Upper lobe of left lung (tissue), 6 donors: ENCODE measurements at places on chromosomes 7 and 10. TPM values are rescaled to one million over a fixed set of nuclear protein-coding genes. Genes with fewer than 3 reads are reported as not detected.

PTPRZ1 gene
- total RNA-seq, result 1.0 TPM

DNA sequence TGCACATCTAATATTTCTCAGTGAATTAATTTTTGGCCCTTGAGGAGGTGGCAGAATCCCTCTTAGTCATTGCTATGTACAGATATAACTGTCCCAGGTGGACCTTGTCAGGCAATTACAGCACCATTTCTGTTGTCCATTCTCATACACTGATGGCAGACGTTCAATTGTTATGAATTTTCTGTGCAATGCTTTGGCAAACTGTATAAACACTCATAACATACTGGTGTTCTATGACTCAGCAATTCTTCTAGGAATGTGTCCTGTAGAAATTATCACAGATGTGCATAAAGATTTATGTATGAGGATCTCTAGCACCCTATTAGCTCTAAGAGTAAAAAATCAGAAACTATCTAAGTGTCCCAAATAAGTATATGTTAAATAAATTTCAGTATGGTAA, 80.8 kb downstream of the DNAJB9 start:
- DNase-seq, result no peak

DNA sequence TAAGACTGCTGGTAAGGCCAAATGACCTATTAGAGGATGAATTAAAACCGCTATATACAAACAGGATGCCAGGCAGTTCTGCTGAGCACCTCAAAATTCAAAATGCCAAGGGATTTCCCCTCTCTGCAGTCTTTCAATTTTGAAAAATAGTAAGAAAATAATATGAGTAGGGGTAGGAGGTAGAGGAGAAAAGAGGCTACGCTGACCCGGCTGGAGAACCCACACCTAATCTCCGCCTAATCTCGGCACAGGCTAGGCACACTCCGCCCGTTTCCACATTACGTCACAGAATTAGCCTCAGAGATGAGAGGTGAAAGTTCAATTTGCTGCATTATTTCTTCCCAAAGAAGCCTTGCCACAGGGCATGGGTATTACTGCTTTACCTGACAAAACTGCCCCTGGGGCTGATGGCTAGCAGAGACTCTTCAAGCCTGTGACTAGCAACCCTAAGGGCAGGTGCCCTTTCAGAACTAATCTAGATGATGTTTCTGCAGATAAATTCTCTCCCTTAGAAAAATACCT, 21.3 kb upstream of the SPOCK2 start:
- no peak for DNase-seq

DNA sequence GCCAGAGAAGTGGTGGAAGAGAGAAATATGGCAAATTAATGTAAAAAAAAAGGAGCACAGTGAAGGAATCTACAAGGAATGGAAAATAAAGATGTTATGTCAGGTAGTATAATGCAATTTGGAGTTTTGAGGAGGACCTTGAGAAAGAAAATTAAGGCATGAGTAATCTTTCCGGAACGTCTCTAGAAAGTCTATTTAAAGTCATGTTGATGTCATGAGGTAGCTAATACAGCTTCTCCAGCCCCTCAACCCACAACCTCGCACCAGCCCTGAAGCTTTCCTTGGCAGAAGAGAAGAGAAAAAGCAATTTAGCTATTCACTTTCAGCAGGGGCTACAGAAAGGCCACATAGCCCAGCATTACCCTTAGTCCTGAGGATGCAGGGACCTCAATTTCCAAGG, 22.5 kb downstream of the TRDMT1 start:
- DNase-seq, result no peak

- peak; percentile 77 for DNase-seq
Measured at GRCh38 chr10:71598621-71599055, 120.9 kb downstream of the C10orf105 start.

- no peak for DNase-seq
Measured at GRCh38 chr7:92753614-92754013, 82.8 kb downstream of the CDK6 start.
